ENCODE measurements at places on chromosomes 1 and 21. TPM values are rescaled to one million over a fixed set of nuclear protein-coding genes. Genes with fewer than 3 reads are reported as not detected.

TSTD1 gene
- 21.6 TPM for total RNA-seq

BGLAP gene
- 0.73 TPM for total RNA-seq

DNA sequence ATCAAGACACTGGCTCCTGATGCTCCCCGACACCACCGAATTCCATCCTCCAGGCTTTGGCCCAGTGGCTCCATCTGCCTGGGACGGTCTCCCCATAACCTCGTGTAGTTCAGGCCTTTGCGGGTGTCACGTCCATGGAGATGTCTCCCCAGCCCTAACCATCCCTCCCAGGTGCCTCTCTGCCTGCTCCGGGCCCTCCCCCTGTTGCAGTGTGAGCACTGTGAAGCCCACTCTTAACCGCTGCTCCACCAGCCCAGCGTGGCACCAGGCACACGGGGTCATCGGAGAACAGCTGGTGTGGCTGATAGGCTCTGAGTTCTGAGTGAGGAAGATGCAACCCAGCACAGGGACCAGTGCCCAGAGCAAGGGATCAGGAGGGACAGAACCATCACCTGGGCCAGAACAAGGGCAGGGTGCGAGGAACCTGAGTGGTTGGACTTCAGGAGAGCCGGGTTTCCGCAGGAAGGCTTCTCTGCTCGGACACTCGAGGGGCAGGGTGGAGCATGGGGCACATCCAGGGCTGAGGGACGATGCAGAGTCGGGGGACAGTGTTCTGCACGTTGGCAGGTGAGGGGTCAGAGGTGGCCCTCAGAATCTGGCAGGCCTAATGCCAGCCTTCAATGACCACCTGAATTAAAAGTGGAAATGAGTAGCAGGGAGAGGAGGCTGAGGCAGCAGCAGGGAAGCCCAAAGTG, 2.6 kb upstream of the GNB1 start:
- no peak for DNase-seq

DNA sequence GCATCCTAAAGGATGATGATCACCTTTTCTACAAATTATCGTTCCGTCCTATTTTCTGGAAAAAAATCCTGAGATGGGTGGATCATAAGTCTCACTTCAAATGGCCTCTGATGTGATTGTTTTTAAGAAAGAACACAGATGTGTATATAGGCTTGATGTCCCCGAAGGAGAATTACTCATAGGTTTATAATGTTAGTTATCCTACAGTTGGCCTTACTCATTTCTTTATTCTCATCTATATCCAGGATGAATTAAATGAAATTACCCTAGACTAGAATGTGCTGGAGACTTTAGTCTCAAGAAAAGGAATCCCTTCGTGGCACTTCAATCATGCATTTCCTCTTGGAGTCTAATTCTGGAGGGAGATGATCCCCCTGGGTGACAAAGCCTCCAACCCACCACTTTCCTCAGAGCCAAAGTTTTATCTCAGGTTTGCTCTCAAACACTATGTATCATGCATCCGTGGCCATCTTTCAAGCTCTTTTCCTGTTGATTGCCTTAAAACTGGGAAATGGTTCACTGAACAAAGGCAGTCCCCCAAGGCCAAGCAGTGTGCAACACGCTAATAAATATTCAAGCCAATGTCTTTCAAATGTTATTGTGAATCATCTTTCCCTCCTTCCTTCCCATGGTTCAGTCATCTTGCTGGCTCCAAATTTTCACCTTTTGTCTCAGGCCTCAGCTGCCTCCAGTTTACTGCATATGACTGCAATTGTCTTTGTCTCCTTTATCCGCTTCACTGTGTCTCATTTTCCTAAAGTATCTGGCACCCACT, 32.5 kb upstream of the SMYD2 start:
- DNase-seq = no peak

DNA sequence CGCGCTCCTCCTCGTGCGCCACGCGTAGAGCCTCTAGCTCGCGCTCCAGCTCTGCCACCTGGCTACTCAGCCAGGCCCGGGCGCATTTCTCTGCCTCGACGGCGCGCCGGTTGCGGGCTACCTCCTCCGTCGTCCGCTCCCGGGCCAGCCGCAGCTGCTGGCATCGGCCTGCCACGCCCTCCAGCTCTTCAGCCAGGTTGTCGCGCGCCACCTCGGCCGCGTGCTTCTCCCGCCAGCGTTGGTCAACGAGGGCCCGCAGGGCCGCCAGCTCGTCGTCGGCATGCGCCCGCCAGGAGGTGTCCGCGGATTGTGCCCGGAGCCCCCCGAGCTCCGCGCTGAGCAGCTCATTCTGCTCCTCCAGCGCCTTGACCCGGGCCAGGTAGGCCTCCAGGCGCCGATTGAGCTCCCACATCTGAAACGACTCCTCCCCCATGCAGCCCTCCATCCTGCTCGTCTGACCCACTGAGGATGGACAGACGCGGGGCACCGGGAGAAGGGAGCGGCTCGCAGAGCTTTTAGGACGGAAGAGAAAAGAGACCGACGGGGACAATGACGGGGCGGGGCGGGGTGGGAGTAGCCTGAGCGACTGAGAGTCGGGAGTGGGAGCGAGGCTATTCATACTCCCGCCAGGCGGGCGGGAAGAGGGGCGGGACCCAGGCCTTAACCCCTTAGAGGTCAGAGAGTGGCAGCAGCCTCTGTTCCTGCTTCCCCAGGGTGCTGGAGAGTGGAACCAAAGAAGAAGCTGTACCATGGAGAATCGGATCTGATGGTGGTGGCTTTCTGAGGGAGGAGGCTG, at the start of gene NES:
Gene NES (minus strand): TSS at position 588 of the 796 bp plus-strand sequence. CDS start 143 bp downstream, at position 445.
- peak; percentile 59 for DNase-seq

DNA sequence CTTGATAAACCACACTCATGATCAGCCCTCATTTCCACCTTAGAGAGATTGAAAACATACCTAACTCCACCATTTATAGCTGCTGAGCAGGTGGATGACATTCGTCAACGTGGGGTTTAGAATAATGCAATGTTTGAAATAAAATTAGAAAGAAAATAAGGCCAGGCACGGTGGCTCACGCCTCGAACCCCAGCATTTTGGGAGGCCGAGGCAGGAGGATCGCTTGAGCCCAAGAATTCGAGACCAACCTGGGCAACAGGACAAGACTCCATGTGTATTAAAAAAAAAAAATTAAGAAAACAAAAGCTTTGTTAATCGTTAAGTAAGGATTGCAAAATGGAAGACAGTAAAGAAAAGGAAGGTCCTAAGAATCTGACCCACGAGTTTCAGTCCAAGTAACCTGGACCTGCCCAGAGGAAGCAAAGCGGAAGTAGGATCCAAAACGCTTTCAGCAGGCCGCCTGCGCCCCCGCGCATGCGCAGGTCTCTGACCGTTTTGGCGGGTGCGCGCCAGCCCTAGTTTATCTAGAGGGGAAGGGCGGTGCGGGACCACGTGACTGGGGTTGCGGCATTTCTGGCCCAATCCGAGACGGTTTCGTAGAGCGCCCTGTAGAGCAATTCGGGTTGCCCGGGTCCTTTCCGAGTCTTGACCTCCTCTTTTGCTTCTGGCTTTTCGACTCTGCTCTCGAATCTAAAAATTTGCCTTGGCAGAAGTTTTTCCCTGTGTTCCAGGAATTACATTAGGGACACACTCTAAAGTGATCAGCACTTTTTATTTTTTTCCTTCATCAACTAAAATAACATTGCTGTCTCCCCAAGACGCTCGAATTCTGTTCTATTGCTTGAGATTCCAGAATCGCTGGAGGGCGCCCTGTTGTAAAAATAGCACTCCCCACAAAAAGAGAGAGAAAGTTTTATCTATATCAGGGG, 22.5 kb downstream of the ANP32E start:
- DNase-seq = peak; percentile 95

Data from cerebellum (tissue), 4 donors.